Smooth muscle cell of bladder (primary cell): ENCODE measurements at places on chromosomes 1 and 21. TPM values are rescaled to one million over a fixed set of nuclear protein-coding genes. Genes with fewer than 3 reads are reported as not detected.

TAF13 gene
- 87.9 and 127 TPM in 2 replicates for total RNA-seq

SLC37A1 gene
- total RNA-seq, result 1.8 and 3.0 TPM in 2 replicates

GPATCH2 gene
- total RNA-seq, result 16.6 and 20.2 TPM in 2 replicates

CEP350 gene
- 60.4 and 63.4 TPM in 2 replicates for total RNA-seq

KCNC4 gene
- 0.57 and 2.8 TPM in 2 replicates for total RNA-seq

BNIPL gene
- total RNA-seq, result 0.14 and 0.18 TPM in 2 replicates

RUNX1 gene
- total RNA-seq, result 17.9 and 31.2 TPM in 2 replicates

SEC16B gene
- total RNA-seq, result 1.7 and 1.8 TPM in 2 replicates

ADORA1 gene
- total RNA-seq, result 16.5 and 19.5 TPM in 2 replicates

TRIM17 gene
- 0.09 and 0.14 TPM in 2 replicates for total RNA-seq

ANGPTL1 gene
- 8.8 and 15.6 TPM in 2 replicates for total RNA-seq

TLR5 gene
- total RNA-seq, result under 0.01 and 0.14 TPM in 2 replicates

CELA2A gene
- 0.14 and 0.37 TPM in 2 replicates for total RNA-seq

CDA gene
- total RNA-seq, result 0.37 and 0.85 TPM in 2 replicates

F3 gene
- total RNA-seq, result 59.4 and 223 TPM in 2 replicates

AUNIP gene
- 0.28 TPM in 2 replicates for total RNA-seq

SPRR4 gene
- not detected in 2 replicates for total RNA-seq

HSD3B1 gene
- not detected in 2 replicates for total RNA-seq

ADAMTS1 gene
- total RNA-seq, result 366 and 480 TPM in 2 replicates

MYBPH gene
- 0.09 and 0.14 TPM in 2 replicates for total RNA-seq

MCOLN2 gene
- total RNA-seq, result 0.85 and 3.1 TPM in 2 replicates

WNT4 gene
- 0.28 and 0.74 TPM in 2 replicates for total RNA-seq

PKP1 gene
- total RNA-seq, result under 0.01 TPM in 2 replicates

SLC2A5 gene
- 1.4 and 10.7 TPM in 2 replicates for total RNA-seq

LCE3E gene
- not detected in 2 replicates for total RNA-seq

UBXN10 gene
- total RNA-seq, result under 0.01 and 0.14 TPM in 2 replicates

ATP1A4 gene
- not detected in 2 replicates for total RNA-seq

TSPEAR gene
- not detected in 2 replicates for total RNA-seq

MANEAL gene
- 0.28 and 0.46 TPM in 2 replicates for total RNA-seq

ZFP69 gene
- 2.5 and 2.8 TPM in 2 replicates for total RNA-seq

PADI3 gene
- not detected in 2 replicates for total RNA-seq

PPIE gene
- 38.9 and 41.5 TPM in 2 replicates for total RNA-seq

SPRR2E gene
- total RNA-seq, result not detected in 2 replicates

C1orf74 gene
- 2.0 and 2.3 TPM in 2 replicates for total RNA-seq

CDC7 gene
- 1.9 and 3.3 TPM in 2 replicates for total RNA-seq

NPPB gene
- not detected in 2 replicates for total RNA-seq

CYP4Z1 gene
- not detected in 2 replicates for total RNA-seq
